ENCODE measurements at places on chromosomes 4 and X.
A peak's percentile ranks its signal among the peaks of the same experiment; 100 is the strongest.

DNA sequence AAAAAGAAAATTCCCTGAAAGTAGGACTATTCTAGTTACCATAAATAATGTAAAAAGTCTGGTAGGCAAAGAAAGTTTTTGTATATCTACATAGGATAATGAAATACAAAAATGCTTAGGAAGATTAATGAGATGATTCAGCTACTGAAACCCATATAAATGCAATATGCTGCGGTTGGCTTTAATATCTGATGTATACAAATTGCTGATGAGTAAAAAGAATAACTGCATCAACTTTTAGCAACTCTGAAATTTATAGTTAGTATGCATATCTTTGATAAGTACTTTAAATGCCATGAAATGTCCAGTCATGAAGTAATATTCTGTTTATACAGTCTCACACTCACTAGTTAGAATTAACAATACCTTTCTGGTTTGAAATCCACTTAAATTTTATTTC is 404.8 kb downstream of the TLL1 start:
- H3K4me1 ChIP-seq: no peaks in the 10 kb centered on the region
- no peak for DNase-seq
- H3K36me3 ChIP-seq: no peaks in the 10 kb centered on the region
- H3K27ac ChIP-seq: no peak overlapping the region
- no peaks in the 10 kb centered on the region for H3K27me3 ChIP-seq

DNA sequence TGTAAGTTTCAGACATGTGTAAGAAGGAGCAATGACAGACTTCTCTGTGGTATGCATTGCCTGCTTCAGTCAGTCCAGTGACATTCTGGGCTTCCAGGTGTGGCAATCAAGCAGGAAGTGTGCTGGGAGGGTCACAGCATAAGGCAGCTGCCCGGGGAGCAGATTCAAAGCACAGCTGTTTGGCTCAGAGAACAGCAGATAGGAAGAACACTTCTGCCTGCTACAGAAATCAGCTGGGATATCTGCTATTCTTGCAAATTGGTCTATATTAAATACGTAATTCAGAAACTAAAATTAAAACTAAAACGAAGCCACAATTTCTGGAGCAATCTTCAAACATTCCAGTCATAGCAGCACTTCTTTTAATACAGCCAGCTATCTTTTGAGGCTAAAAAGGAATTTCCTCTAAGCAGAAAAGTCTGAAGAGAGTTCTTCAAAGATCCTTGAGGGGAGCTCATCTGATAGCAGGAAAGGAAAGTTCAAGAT is 47.5 kb upstream of the GALNT7 start:
- peaks cover 4% of the 10 kb centered on the region for H3K4me1 ChIP-seq
- H3K27me3 ChIP-seq: no peaks in the 10 kb centered on the region
- H3K36me3 ChIP-seq: no peaks in the 10 kb centered on the region
- H3K4me3 ChIP-seq: no peak overlapping the region

DNA sequence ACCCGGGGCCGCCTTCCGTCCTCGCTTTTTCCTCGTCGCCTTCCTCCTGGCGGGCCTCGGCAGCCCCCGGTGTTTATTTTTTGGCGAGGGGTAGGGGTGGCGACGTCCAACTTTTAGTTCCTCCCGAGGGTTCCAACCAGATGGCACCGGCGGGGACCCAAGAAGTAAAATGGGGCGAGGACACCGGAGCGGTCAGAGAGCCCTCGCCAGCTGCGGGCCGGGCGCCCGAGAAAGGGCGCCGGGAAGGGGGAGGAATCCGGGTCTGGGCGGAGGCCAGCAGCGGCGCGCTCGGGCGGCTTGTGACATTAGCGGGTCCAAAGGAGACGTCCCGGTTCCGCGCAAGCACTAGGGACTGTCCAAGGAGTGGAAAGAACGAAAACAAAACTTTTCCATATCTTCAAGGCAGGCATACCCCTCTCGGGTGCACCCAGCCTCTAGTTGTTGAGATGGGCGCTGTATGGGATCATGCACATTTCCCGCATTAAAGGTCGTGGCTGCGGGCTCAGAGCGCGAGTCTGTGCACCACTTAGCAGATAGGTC is 691 bp upstream of the USP46 start:
- H3K4me3 ChIP-seq: peak overlapping the region; percentile 89
- peaks cover 18% of the 10 kb centered on the region for H3K4me1 ChIP-seq
- peaks cover 7% of the 10 kb centered on the region for H3K36me3 ChIP-seq
- no peaks in the 10 kb centered on the region for H3K27me3 ChIP-seq
- DNase-seq: no peak
- H3K27ac ChIP-seq: peak overlapping the region; percentile 92

DNA sequence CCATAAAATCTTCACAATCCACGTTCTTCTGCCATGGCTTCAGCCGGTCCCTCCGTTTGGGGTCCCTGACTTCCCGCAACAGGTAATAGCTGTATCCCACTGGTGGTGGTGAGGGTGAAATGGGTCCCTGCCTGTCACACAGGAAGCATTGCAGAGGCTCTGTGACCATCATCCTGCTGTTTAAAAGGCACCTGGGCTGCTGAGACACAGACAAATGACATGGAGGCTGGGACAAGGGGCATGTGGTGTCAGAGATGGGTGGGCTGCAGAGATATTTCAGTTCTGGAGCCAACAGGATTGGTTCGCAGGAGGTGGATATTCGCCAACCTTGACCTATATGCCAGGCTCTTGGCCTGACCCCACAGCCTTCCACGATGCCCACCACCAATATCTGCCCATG is 82.1 kb downstream of the JAKMIP1 start:
- no peaks in the 10 kb centered on the region for H3K4me1 ChIP-seq
- H3K27me3 ChIP-seq: peaks cover 37% of the 10 kb centered on the region
- H3K27ac ChIP-seq: no peak overlapping the region

DNA sequence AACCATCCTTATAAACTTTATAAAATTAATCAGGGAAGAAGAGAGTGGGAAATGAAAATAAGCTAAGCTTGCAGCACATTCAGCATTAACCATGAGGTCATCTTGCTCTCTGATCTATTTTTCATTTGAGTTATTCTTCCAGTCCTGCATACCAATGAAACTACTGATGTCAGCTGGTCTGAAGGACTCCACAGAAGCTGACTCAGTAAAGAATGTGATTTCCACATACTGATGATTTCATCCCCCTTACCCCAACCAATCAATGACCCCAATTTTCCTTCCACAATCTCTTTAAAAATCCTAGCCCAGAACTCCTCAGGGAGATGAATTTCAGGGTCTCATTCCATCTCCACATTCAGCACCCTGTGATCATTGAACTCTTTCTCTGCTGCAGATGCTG is 18.8 kb upstream of the DSPP start:
- no peaks in the 10 kb centered on the region for H3K27me3 ChIP-seq
- no peak overlapping the region for H3K4me3 ChIP-seq
- H3K27ac ChIP-seq: no peak overlapping the region
- no peaks in the 10 kb centered on the region for H3K4me1 ChIP-seq

DNA sequence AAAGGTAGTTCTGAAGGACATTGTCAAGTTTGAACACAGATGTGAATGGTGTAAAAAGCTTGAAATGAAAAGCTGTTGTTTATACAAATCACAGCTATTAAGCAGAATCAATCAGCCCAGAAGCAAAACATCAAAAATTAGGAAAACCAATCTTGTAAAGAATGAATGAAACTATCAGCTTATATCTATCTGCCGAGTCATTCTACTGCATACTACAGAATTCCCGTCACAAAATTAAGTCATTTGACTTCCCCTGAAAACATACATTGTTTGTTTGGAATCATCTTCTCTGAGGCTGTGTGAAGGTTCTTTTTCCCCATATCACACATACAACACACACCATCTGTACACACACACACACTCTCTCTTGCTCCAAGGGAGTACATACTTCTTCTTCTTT is 80.3 kb downstream of the RFC1 start:
- no peaks in the 10 kb centered on the region for H3K27me3 ChIP-seq
- no peak for DNase-seq
- no peak overlapping the region for H3K4me3 ChIP-seq

DNA sequence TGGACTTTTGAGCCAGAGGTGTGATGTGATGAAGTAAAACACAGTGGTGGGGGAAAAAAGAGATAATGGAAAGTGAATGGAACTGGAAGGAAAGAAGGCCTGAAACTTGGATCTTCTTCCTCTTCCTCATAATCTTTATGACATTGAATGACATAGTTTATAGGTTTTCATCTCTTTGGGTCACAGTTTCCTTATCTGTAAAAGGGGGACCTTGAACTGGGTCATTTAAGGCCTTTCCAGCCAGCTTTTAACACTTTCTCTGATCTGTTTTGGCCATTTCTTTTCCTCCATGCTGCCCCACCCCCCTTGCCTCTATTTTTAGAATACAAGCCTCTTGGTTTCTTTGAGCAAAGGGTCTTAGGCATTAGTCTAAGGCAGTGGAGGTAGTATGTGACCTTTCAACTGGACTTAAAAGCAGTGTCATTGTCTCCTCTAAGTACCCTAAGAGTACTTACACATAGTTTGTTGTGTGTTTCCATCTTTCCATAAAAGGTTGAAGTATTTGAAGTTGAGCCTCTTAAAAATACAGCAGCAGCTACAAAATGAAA is 7.8 kb downstream of the CPEB2 start:
- no peaks in the 10 kb centered on the region for H3K36me3 ChIP-seq
- no peak overlapping the region for H3K4me3 ChIP-seq
- H3K27ac ChIP-seq: no peak overlapping the region

- no peak overlapping the region for H3K4me3 ChIP-seq
- no peaks in the 10 kb centered on the region for H3K27me3 ChIP-seq
- peaks cover 6% of the 10 kb centered on the region for H3K36me3 ChIP-seq
- peak overlapping the region; percentile 44 for H3K27ac ChIP-seq
- DNase-seq: no peak
Measured at GRCh38 chr4:70752236-70752635, 30.5 kb downstream of the RUFY3 start.

- H3K27ac ChIP-seq: no peak overlapping the region
- no peak overlapping the region for H3K4me3 ChIP-seq
- DNase-seq: no peak
- no peaks in the 10 kb centered on the region for H3K27me3 ChIP-seq
Measured at GRCh38 chr4:88172987-88173386, 14.5 kb upstream of the ABCG2 start.

- no peaks in the 10 kb centered on the region for H3K36me3 ChIP-seq
- DNase-seq: no peak
- no peak overlapping the region for H3K27ac ChIP-seq
- H3K4me1 ChIP-seq: peaks cover 36% of the 10 kb centered on the region
- H3K27me3 ChIP-seq: no peaks in the 10 kb centered on the region
Measured at GRCh38 chr4:6918338-6918737, 8.7 kb downstream of the TBC1D14 start.

DNA sequence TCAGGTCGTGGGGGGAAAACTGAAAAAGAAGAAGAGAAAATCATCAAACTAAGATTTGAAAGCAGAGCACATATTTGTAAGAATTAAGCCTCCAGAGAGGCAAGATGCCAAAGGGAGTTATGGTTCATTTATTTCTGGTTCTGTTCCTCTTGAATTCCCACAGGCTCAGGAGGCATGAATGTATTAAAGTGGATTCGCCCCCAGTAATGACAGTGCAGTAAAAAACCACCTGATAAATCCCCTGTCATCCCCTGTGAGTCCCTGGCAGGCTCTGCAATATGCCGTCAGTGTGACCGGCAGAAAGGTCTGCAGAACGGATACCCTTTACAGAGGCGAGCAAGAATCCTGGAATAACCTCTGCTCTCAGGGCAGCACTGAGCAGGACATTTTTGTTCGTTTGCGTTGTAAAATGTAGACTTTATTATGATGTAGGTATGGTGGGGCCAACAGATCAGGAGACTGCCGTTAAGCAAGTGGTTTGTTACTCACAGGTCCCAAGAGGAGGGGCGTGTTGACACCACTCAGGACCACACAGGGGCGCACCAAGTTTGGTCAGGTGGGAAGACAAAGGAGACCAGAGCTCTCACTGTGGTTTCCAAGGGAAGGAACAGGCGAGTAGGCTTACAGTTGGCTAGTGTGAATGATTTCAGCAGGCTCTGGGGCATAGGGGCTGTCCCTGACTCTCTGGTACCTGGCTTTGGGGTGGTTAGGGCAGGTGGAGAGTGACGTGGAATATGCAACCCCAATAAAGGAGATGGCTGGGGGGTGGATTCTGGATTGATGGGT is 75.3 kb downstream of the DHRSX start:
- H3K4me3 ChIP-seq: no peak overlapping the region
- no peak for DNase-seq
- H3K4me1 ChIP-seq: peaks cover 33% of the 10 kb centered on the region
- no peaks in the 10 kb centered on the region for H3K27me3 ChIP-seq
- peaks cover 45% of the 10 kb centered on the region for H3K36me3 ChIP-seq

- no peaks in the 10 kb centered on the region for H3K4me1 ChIP-seq
- no peaks in the 10 kb centered on the region for H3K27me3 ChIP-seq
- no peak overlapping the region for H3K27ac ChIP-seq
- no peak overlapping the region for H3K4me3 ChIP-seq
- DNase-seq: no peak
- H3K36me3 ChIP-seq: no peaks in the 10 kb centered on the region
Measured at GRCh38 chr4:165698272-165698671, 174.8 kb upstream of the TLL1 start.

DNA sequence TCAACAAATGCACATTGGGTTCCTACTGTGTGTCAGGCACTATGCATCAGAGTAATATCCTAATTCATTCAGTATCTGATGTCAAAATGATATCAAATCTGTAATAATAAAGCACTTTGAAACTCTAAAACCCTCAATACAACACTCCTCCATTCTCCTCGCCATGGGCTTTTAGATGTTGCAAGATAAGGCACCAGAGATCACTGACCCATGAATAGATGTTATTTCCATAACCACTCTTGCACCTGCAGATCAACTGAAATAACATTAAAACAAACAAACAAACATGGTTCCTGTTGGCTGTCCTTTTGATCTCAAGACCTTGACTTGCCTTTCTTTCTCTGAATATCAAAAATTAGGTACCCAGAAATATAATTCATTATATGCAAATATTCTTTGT is 100.2 kb downstream of the MAB21L2 start:
- no peaks in the 10 kb centered on the region for H3K4me1 ChIP-seq
- H3K4me3 ChIP-seq: no peak overlapping the region
- no peak overlapping the region for H3K27ac ChIP-seq
- H3K36me3 ChIP-seq: no peaks in the 10 kb centered on the region
- no peak for DNase-seq

- H3K27me3 ChIP-seq: no peaks in the 10 kb centered on the region
- H3K36me3 ChIP-seq: peaks cover 4% of the 10 kb centered on the region
- no peak overlapping the region for H3K4me3 ChIP-seq
- DNase-seq: no peak
- peaks cover 8% of the 10 kb centered on the region for H3K4me1 ChIP-seq
Measured at GRCh38 chrX:68841251-68842049, 12.6 kb downstream of the EFNB1 start.

DNA sequence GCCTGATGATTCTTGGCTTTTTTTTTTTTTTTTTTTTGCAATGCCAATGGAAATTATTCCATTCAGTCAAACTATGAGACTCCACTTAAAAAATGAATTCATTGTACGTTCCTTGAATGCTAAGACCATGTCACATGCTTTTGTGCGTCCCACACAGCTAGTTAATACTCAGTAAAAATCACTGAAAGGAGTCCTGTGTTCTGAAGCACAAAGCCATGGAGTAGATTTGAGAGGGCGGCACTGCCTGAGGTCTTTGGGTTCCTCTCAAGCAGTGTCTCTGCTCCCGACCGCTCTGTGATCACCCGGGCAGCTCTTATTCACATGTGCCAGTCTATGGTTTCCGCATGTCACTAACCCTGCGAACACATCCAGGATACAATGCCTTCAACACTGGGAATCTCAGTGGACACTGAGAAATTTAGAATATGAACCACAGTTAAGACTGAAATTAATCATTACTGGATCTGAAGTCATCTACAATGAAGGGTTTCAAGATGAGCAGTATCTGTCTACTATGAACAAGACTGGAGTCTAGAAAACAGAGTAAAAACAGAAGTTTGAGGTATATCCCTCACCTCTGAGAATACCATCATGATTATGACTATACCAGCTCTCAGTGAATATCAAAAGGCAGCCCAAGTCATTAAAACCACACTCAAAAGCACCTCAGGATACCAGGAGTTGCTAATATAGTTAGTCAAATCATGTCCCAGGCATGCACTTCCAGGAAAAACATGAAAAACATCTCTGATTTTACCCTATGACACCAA is 193.0 kb downstream of the MGST2 start:
- no peaks in the 10 kb centered on the region for H3K4me1 ChIP-seq
- peaks cover 7% of the 10 kb centered on the region for H3K36me3 ChIP-seq

Data from naive B cell (primary cell).